ENCODE measurements at places on chromosomes 5 and 9.

- no peak for DNase-seq
These were observed 226.5 kb upstream of the NREP start for GRCh38 chr5:111983459-111983858.

DNA sequence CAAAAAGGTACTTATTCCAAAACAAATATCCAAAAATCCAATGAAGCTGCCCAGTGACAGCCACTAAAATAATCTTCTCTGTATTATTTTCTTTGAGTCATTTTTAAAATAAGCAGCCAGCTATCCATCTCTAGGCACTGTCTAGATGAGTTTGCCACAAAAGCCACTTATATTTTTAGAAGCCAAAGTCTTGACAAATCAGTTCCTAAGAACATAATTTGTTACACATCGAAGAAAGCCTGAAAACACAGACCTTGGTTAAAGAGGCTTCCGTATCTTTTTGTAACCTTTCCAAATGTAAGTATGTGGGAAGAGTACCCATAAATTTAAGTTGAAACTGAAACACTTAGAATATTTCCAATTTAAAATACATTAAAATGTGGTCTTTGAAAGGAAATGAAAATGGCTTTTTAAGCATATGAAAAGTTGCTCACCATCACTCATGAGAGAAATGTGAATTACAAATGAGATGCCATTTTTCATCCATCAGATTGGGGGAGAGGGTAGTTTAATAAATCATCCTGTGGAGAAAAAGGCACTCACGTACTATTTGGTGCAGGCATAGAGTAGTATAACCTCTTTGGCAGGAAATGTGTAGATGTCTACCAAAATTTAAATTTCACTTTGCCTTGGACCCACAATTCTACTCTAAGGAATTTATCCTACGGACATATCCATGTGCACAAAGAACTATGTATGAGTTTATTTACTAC is 180.4 kb downstream of the MLLT3 start:
- no peak for DNase-seq

- DNase-seq = no peak
These were observed 461.2 kb downstream of the TLR4 start for GRCh38 chr9:118165451-118165850.

DNA sequence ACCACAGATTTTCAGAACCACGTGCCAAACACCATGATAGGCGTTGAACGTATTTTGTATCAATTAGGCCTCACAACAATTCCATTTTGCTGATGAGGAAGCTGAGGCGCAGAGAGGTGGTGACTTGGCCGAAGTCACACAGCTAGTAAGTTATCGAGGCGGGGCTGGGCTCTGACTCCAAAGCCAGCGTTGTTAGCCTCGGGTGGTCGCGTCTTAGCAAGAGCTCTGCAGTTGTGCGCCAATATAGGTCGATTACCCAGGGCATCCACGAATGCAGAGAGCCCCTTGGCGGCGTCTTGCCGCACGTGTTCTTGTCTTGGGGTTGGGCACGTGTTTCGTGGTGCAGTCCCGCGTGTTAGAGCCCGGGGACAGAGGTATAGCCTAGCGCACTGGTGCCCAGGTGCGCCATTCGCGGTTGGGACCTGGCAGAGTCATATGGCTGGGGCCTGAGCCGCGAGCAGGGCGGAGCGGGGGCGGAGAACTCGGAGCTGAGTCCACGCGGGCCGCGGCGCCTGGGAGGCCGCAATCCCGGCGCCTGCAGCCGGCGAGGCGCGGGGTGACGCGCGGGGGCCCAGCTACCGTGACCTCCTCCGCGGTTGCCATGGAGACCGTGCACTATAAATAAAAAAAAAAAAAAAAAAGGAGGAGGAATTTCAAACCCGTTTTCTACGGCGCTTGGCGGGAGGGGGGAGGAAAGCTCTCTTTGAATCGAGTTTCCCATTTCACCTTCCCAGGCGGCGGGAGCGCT is 62.3 kb downstream of the CXXC5 start:
- DNase-seq = peak; percentile 44

GRCh38 chr5:150801117-150801927 is 22.8 kb downstream of the SMIM3 start:
- DNase-seq = no peak

- no peak for DNase-seq
These were observed 232.8 kb downstream of the TLE1 start for GRCh38 chr9:81456431-81457006.

DNA sequence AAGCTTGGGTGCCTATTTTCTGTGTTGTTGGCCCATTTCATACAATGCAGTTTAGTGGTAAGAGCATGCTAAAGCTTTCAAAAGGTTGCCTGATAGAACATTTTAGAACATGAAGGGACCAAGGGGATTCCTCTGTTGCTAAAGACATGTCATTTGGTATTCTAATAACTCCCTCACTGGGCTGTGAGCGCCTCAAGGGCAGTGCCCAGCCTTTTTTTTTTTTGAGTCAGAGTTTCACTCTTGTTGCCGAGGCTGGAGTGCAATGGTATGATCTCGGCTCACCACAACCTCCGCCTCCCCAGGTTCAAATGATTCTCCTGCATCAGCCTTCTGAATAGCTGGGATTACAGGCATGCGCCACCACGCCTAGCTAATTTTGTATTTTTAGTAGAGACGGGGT is 77.1 kb downstream of the PCSK5 start:
- no peak for DNase-seq

DNA sequence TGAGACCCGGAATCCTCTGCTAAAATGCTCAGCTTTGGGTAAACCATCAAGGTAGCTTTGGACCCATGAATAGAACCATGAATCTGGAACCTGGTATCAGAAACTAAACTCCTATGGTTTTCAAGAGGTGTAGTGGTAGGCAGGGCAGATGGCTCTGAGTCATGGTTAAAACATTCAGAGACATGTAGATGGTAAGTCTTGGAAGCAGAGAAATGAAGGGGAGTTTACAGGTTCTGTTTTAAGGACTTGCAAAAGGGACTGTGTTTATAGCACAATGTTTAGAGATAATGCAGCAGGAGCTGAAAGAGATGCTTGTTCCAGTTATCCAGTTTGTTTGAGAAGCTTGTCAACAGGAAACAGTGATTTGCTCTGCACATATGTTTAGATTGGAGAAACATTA is 36.0 kb upstream of the FBN2 start:
- no peak for DNase-seq

DNA sequence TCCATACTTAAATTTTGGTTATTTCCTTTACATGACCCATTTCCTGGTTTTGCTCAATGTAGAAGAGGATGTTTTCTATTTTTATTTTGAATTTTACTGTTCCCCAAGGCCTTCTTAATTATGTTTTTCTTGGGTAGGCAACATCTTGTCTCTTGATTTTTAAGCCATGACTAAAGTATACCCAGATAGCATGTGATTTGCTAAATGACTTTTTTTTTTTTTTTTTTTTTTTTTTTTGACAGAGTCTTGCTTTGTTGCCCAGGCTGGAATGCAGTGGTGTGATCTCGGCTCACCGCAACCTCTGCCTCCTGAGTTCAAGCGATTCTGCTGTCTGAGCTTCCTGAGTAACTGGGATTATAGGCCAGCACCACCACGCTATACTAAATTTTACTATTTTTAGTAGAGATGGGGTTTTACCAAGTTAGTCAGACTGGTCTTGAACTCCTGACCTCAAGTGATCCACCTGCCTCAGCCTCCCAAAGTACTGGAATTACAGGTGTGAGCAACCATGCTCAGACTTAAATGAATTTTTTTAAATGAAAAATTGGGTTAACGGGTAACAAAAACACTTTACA is 198.6 kb upstream of the DAB2 start:
- no peak for DNase-seq

DNA sequence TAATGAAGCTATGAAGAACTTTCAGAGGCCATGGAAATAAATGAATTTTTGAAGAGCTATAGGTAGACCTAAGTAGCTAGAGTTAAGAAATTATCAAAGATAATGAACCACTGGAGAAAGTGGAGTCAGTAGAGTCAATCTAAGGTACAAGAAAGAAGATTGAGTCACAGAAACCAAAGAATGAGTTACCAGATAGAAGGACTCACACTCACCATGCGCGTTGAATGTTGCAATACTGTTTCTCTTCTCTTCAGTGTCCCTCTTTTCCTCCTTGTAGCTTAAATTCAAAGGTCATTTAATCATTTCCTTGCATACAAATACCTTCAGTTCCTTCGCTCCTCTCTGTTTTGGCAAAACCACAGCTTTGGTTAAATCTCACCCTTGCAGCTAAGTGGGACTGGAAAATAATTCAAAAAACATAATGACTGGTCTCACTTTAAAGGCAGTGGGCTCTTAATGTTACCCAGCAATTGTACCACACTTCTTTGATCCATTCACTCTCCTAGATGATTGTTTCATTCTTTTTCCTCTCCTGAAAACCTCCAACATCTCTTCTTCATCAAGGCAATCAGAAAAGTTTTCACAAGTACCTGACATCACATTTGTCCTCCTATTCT is 58.3 kb downstream of the NIPBL start:
- DNase-seq = no peak

GRCh38 chr9:118521261-118521660 is 817.1 kb downstream of the TLR4 start:
- DNase-seq = no peak

GRCh38 chr5:88248743-88249540 is 19.7 kb downstream of the TMEM161B start:
- DNase-seq = no peak

- DNase-seq = no peak
These were observed 101.0 kb downstream of the NR3C1 start for GRCh38 chr5:143302341-143303045.

GRCh38 chr9:131053896-131054295 is 42.4 kb upstream of the AIF1L start:
- no peak for DNase-seq

- no peak for DNase-seq
These were observed 6.3 kb upstream of the IFNA8 start for GRCh38 chr9:21402386-21403251.

GRCh38 chr9:1373445-1373844 is 323.3 kb downstream of the DMRT2 start:
- DNase-seq = no peak

- no peak for DNase-seq
These were observed 113.8 kb downstream of the RAPGEF6 start for GRCh38 chr5:131521252-131521651.

DNA sequence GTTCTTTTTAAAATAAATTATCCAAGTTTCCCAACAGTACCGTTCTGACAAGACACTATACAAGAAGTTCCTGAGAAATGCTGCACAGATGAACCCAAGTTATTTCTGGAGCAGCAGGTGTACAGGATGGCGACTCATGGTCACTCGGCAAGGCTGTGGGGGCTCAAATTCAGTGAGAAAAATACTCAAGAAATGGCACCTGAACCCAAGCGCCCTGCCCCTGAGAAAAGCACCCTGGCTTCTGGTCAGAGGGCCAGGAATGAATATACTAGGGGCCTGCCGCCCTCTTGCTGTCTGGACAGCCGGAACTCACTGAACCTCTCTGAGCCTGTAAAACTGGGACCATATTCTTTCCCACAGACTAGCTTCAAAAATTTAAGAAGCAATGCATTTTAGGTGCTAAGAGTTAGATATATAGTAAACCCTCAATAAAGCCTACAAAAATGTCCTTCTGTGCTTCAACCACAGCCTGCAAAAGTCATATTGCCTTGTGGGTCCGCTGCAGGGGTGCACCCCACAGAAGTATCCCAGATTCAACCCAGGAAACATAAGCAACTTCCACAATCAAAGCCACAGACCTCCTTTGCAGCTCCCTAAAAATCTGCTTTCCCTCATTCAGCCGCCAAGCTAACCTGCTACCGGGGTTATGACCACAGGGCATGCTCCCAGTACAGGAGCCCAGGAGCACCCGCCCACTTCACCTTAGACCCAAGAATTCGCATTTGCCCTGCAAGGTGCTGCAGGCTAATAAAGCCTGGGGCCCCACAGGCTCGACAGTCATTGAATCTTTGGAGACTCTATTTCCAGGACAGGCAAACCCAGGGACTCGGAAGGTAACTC is 1.4 kb downstream of the RAPGEF1 start:
- DNase-seq = no peak

DNA sequence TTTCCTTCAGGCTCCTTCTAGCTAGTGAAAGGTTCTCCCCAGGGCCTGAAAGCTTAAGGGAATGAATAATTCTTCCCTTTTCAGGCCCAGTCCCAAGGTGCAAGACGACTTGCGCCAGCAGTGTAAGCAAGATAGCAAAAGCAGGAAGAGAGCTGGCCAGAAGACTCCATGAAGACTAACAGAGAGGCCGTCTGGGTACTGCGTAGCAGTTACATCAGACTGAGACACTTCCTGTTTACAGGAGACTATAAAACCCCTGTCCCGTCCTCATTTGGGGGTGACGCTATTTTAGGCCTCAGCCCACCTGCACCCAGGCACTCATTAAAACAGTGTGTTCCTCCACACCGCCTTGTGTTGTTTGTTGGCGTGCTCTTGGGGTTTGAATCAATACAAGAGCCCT is 90.7 kb upstream of the MOCS2 start:
- DNase-seq = no peak

- no peak for DNase-seq
These were observed 400.3 kb downstream of the ZSWIM6 start for GRCh38 chr5:61732369-61732768.

GRCh38 chr5:129903466-129904101 is 681 bp upstream of the CHSY3 start:
- DNase-seq = no peak

- DNase-seq = no peak
These were observed 6.2 kb upstream of the CERCAM start for GRCh38 chr9:128414461-128414860.

Measured in T-helper 2 cell (primary cell).